ELF-1 (cell line): ENCODE measurements at places on chromosomes 6 and 20.

- DNase-seq, result no peak
These were observed 92.4 kb downstream of the ASXL1 start for GRCh38 chr20:32450484-32451061.

DNA sequence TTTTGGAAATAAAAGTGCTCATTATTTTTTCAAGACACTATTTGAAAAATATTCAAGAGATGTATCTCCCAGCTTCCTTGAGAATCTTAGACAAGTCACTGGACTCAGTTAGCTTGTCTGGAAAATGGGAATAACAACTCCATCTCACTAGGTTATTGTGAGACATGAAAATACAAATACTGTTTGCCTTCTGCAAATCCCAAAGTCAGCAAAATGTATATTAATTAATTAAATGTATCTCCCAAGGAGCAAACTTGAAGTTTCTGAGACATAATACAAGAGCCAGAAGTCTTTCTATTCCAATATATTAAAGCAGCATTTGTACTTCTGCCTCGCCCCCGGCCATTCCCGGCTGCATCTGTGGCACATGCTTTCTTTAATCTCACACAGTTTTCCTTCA, 54.6 kb upstream of the ID4 start:
- no peak for DNase-seq

- DNase-seq, result no peak
These were observed 223.8 kb upstream of the RNF217 start for GRCh38 chr6:124738482-124738881.

DNA sequence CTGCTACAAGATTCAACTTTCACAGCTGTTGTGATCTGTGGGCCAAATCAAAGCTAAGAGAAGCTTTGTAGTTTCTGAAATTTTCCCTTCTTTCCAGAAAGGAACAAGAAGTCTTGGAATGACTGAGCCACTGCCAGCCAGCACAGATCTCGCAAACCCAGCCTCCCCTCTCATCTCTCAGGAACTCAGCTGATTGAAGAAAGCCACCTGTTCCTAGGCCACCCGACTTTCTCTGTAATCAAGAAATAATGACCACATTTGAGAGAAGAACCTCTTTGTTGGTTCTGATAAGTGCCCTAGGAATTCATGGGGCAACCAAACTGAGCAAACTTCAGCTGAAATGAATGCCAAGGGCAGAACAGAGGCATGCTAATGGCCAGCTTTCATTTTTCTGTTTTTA, 61.7 kb downstream of the HDGFL1 start:
- DNase-seq, result no peak

GRCh38 chr20:60694763-60695162, 557.3 kb upstream of the CDH4 start:
- no peak for DNase-seq

GRCh38 chr6:36301781-36302180, 31.9 kb downstream of the PNPLA1 start:
- DNase-seq, result no peak

DNA sequence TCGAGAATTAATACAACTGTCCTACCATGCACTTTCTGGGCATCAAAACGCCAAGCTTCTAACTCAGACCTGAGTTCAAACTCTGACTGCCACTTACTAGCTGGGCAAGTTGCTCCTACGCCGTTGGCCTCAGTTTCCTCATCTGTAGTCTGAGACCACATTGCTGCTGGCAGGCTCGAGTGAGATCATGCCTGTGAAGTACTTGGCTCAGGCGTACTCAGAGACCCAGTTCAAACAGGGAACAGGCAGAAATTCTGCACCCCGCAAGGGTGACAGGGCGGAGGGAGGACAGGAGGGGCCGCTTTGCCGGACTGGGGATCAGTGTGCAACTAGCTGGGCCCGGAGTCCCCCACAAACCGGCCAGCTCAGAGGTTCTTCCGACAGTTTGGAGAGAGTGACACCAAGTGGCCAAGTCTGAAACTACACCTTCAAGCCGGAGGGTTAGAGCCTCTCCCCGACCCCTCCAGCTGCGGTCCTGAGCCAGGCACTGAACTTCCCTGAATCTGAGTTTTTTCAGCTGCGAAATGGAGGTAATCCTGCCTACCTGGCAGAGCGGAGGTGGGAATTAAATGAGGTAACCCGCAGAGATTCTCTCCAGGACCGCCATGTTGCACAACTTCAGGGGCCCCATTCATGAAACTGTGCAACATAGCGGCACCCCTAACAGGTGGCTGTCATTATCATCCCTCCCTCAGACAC, 46.0 kb upstream of the PTPN1 start:
- DNase-seq, result peak; percentile 86

DNA sequence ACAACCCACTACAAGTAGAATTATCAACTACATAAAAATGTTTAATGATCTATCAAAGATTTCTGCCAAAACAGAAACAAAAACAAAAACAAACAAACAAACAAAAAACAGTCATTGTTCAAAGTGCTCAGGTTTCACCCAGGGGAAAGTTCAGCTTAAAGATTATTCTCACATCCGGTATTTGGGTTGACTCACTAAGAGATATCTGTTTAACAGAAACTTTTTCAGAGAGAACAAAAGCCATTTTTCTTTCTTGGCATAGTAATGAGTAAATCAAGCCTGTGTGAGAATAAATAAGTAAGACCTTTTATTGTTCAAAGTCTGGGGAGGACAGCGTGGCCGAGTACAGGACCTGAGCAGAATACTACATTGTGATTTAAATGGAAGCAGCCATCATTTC, 143.6 kb downstream of the RCAN2 start:
- DNase-seq, result no peak

DNA sequence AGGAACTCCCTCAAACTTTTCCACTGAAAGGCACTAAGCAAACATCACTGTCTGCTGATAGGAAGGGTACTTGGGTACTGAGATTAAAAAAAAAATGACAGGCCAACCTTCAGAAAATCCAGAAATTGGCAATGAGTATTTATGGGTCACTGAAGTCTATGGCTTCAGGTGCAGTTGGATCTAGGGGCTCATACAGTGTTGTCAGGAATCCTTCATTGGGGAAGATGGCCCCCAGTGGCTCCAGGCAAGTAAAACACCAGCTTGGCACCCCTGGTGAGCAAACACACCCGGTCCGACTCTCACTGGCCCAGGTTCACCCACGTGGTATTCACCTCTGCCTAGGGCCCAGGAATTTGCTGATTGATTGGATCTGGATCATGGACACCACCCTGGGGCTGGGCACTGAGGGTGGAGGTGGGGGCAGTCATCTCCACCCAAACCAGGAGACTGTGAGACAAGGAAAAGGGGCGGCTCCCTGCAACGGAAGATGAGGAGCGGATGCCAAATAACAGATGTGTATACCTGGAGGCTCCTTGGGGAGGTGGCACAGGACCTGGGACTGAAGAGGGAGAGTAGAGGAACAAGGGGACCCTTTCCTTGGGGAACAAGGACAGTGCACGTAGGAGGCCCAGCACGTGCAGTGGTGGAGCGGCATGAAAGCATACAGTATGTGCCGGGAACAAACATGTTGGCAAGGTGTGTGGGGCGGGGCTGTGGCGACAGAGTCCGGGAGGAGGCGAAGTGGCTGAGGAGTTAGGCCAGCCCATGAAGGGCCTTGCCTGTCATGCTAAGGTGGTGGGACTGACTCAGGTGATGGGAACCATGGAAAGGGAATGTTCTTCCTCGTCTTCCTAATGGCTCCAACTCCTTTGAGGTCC, 4.7 kb downstream of the SLC2A10 start:
- no peak for DNase-seq

GRCh38 chr6:107540465-107540857, 50.5 kb downstream of the SOBP start:
- DNase-seq, result no peak
